Stimulated activated CD4-positive, alpha-beta T cell treated with anti-CD3 and anti-CD28 coated beads, Interleukin-15, amount 100 ng/mL, for 1 hour (primary cell): ENCODE measurements at places on chromosomes 11 and 22.
A peak's percentile ranks its signal among the peaks of the same experiment; 100 is the strongest.

GRCh38 chr11:92500453-92500852 is 275.8 kb downstream of the FAT3 start:
- DNase-seq = no peak

- no peak for DNase-seq
These were observed 43.4 kb upstream of the SYN3 start for GRCh38 chr22:33101550-33101949.

GRCh38 chr22:20216863-20217499 is 51.1 kb downstream of the RTN4R start:
- no peak for DNase-seq

GRCh38 chr11:126857860-126858808 is 142.4 kb downstream of the KIRREL3 start:
- DNase-seq = no peak

DNA sequence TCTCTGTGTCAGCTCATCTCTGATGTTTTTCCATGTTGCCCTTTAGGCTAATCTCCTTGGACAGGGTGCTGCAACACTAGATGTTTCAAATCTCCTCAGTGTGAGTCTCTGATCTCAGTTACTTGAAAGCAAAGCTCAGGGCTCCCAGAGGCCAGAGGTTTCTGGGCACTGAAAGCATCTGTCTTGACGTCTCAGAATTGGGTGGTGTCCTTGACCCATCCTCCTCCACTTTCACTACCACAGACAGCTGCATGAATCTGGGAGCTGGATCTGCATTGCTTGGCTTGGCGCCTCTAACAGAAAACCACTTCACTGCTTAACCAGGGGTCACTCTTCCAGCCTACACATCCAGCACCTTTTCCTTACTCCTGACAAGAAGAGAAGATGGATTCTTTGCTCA is 399.4 kb downstream of the NXPE2 start:
- no peak for DNase-seq

DNA sequence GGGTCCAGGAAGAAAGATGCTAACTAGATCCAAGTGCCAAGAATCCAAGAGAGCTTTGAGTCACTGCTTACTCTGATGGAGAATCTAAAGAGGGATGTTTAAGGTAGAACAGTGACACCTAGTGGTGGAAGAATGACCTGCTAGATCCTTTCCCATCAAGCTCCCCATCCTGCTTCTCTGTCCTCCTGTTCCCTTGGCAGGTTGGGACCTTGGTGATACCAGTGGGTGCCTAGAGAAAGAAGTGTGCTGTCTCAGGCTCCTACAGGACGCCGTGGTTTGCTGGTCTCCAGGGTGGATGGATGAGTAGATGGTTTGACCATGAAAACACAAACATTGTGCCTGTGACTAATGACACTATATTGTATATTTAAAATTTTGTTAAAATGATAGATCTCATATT is 383.7 kb downstream of the TMEM135 start:
- no peak for DNase-seq

DNA sequence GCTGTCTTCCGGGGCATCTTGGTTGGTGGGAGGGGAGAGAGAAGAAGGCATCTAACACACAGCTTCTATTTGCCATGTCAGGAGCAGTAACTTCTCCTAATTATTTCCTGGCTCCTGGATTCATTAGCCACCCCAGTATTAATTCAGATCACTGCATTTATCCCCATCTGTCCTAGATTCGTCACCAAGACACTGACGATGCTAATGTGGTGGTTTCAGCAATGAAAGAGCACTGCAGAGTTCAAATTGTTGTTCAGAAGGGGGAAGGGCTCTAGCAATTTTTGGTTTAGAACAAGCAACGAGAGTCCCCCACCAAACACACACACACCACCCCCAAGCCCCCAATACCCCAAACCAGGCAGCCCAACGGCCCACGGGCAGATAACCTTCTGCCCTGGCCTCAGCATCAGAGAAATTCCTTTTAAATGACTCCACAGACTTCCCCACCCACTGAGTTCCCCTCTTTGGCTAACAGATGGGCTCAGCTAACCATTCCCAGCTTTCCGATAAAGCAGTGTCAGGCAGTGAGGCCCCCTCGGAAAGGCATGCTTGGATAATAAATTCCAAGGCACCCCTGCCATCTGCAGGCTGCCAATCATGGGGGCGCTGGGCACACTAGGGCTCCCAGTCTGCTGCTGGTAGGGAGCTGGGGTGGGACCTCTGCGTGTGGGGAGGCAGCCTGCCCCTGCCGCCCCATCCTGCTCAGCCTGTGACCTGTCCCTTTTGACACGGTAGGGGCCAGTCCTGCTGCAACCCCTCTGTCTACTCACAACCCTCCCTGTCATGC is 453.5 kb downstream of the MIAT start:
- no peak for DNase-seq

- DNase-seq = no peak
These were observed 22.0 kb upstream of the IPO7 start for GRCh38 chr11:9362393-9362863.

GRCh38 chr22:22848364-22848866 is 39.2 kb upstream of the IGLL5 start:
- peak; percentile 47 for DNase-seq

GRCh38 chr11:7021318-7021717 is 1.0 kb downstream of the NLRP14 start:
- no peak for DNase-seq

DNA sequence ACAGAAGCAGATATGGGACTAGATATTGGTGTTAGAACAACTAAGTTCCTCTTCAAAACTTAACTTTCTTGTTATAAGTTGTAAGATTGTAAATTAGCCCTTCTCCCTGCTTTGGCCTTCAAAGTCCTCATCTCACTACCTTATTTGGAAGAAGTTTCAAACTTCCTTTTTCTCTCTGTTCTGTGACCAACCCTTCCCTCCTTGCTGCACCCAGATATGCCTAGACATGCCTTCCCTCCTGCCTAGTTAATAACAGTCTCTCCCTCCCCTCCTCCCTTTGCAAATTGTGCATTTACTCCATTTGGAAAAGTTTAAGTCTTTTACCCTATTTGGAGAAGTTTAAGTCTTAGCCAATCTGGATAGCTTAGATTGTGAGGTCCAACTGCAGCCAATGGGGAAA is 4.9 kb downstream of the OR52K2 start:
- no peak for DNase-seq

- no peak for DNase-seq
These were observed 125.9 kb downstream of the TEAD1 start for GRCh38 chr11:12800032-12800671.

DNA sequence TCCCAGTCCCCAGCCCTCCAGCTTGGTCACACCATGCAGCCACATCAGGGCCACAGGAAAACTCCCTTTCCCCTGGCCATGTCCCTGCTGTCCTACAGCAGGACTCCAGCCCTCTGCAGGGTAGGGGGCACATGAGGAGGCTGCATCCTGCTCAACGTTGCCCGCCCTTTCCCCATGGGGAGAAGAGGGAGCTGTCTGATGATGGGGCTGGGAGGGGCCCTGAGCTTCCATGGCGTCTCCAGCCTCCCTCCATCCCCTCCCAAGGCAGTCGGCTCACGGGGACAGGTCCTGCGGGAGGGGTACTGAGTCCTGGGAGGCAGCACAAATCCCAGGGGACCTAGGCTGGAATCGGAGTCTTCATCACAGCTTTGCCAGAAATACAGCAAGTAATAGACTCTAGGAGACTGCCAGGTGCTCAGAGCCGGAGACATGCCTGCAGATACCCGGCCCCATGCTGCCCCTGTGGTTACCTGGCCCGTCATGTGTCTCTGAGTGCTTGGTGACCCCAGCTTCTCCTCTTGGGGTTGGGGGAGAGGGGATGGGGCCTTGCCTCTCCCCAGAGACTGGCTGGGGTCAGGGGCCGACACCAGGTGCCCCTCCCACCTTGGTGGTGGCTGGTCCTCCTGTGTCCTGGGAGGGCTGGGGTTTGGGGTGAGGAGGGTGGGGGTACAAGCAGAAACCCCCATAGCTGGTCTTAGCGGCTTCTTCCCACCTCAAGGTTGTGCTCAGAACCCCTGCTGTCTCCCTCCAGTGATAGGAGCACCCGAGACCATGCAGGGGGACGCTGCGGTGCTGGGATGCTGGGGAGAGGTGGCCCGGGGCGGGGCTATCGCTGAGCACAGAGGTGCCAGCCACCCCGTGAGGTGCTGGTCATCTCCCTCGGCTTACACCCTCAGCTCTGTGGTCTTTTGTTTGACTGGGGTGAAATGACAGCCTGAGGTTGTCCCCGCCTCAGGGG is 2.3 kb downstream of the MRGPRE start:
- no peak for DNase-seq

- no peak for DNase-seq
These were observed 36.7 kb upstream of the RIC3 start for GRCh38 chr11:8205566-8205965.

GRCh38 chr11:73945396-73945795 is 5.4 kb upstream of the DNAJB13 start:
- no peak for DNase-seq

DNA sequence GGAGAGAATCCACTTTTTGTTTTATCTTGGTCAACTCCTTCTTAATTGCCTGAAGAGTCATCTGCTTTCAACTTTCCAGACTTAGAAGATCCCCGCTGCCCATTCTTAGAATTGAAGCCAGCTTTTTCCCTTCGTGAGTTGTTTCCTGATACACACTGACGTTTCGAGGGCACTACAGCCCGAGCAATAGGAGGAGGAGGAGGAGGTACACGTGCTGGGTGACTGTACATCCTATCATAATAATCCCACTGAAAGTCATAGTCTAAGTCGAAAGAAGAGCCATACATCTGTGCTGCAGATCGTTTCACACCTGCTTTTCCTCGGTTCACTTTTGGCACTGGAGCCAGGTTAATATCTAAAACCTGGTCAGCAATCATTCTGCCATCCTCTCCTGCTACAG is 606.1 kb downstream of the DLG2 start:
- no peak for DNase-seq

DNA sequence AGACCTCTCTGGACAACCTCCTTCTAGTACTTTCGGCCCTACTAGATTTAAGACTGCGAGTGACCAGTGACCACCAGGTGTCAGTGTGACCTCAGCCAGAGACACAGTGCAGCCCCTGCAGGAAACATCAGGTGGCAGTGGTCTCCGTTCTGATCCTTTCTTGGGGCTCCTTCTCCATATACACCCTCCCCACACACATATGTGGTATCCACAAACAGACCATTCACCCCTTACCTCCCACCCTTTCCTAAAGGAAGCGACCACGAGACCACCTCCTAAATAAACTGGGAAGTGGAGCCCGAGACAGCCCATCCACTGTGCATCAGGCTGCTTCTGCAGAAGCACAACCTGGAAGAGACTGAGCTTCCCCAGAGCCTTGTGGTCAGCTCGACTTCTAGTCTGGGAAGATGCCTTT is 38.5 kb upstream of the CYP2D6 start:
- DNase-seq = peak; percentile 56

DNA sequence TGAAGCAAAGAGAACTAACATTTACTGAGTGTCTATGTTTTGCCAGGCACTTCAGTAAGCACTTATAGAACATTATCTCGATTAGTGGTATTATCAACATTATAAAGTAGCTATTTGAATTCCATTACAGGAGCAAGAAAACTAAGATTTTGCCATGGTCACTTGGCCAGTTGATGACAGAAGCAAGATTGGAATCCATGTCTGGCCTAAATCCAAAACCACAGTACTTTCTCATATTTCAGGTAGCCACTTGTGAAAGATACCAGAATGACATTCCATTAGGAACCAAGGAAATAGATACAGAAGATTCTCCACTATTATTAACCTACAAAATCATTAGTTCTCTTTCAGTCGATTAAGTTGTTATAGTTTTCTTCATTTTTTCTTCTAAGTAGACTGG is 691.0 kb upstream of the API5 start:
- DNase-seq = no peak

- no peak for DNase-seq
These were observed 50.2 kb downstream of the EMSY start for GRCh38 chr11:76495019-76495418.

DNA sequence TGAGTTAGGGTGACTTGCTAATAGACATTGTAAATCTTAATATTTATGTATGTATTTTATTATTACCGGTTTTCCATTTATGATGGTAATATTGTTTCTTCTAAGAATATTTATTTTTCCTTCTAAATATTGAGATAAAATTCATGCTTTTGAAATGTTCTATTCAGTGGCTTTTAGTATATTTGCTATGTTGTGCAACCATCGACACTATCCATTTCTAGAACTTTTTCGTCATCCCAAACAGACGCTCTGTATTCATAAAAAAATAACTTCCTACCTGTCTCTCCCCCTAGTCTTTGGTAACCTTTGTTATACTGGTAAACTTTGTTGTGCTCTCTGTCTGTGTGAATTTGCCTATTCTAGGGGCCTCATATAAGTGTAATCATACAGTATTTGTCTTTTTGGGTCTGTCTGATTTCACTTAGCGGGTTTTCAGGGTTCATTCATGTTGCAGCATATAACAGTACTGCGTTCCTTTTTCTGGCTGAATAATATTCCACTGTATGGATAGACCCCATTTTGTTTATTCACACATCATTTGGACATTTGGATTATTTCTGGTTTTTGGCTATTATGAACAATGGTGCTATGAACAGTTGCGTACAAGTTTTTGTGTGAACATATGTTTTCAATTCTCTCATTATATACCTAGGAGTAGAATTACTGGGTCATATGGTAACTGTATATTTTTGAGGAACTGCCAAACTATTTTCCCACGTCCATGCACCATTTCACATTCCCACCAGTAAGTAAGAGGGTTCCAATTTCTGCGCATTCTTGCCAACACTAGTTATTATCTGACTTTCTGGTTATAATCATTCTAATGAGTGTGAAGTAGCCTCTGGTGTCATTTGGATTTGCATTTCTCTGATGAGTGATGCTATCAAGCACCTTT is 15.9 kb downstream of the NEAT1 start:
- DNase-seq = no peak

GRCh38 chr11:36750349-36750748 is 152.3 kb upstream of the RAG2 start:
- DNase-seq = no peak

DNA sequence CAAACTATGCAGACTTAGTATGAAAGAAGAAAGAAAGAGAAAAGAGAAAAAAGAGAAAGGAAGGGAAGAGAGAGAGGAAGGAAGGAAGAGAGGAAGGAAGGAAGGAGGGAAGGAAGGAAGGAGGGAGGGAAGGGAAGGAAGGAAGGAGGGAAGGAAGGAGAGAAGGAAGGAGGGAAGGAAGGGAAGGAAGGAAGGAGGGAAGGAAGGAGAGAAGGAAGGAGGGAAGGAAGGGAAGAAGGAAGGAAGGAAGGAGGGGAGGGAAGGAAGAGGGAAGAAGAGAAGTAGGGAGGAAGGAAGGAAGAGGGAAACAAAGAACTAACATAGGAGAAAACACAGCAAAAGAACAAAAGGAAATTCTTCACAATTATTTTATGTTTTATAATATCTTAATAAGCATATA is 502.1 kb downstream of the SOX6 start:
- no peak for DNase-seq

DNA sequence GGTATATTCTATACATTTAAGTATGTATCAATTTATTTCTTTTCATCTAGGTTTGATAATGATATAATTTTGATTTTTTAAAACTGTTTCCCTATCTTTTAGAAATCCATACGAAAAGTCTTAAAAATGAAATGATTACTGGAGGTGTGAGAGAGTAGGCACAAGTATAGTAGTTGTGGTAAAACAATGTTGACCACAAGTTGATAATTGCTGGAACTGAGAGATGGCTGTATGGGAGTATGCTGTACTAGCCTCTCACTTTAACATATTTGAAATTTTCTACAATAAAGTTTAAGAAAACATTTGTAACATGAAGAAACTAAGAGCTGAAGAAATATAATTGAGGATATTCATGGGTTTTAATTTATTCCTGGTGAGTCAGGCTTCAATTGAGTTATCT is 30.0 kb downstream of the FSHB start:
- DNase-seq = no peak

- no peak for DNase-seq
These were observed 44.2 kb upstream of the TH start for GRCh38 chr11:2215561-2216399.

- no peak for DNase-seq
These were observed 422.4 kb downstream of the CTTN start for GRCh38 chr11:70820712-70821111.
